Cardiac fibroblast (primary cell): ENCODE measurements at places on chromosomes 1 and 21.

GRCh38 chr1:43979528-43980254, 681 bp downstream of the B4GALT2 start:
- peak; percentile 56 for DNase-seq

GRCh38 chr1:43651902-43652301, 2.0 kb downstream of the KDM4A start:
- DNase-seq = no peak

- DNase-seq = no peak
These were observed 37.8 kb downstream of the MAB21L3 start for GRCh38 chr1:116148967-116149366.

DNA sequence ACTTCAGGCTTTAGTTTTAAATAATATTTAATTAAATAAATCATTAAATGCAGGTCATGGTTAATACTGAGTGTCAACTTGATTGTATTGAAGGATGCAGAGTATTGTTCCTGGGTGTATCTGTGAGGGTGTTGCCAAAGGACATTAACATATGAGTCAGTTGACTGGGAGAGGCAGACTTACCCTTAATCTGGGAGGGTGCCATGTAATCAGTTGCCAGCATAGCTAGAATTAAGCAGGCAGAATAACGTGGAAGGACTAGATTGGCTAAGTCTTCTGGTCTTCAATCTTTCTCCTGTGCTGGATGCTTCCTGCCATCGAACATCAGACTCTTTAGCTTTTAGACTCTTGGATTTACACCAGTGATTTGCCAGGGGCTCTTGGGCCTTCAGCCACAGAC, 85.3 kb downstream of the MAP3K21 start:
- DNase-seq = no peak

GRCh38 chr1:181485287-181486097, 2.2 kb downstream of the CACNA1E start:
- no peak for DNase-seq

DNA sequence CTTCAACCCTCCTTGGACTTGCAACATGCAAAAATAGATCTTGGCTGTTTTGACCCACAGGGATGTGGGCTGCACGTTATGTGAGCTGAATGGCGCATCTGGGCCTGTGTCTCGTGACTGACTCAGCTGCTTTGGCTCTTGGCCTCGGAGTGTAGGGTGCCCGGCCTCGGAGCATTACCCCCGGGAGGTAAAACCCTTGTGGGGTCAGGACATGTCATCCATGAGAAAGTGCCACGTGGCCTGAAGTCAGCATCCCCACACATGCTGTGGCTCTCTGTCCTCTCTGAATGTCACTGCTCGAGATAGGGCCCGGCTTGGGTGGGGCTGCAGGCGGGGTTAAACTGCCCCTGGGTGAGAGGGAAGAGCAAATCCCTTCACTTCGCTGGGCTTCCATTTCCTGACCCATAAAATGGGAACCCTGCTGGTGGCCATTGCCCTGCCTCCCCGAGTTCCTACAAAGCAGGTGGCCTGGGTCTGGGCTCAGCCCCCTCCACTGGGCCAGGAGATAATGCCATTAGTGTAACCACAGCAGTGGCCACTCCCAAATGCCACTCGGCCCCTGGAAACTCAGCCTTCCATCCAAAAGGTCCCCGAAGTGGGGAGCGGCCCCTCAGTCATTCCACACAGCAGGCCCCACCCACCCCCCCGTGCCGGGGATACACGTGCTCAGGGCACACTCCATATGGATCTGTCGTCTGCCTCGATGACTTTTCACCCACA, 22.8 kb upstream of the TSPEAR start:
- DNase-seq = no peak

DNA sequence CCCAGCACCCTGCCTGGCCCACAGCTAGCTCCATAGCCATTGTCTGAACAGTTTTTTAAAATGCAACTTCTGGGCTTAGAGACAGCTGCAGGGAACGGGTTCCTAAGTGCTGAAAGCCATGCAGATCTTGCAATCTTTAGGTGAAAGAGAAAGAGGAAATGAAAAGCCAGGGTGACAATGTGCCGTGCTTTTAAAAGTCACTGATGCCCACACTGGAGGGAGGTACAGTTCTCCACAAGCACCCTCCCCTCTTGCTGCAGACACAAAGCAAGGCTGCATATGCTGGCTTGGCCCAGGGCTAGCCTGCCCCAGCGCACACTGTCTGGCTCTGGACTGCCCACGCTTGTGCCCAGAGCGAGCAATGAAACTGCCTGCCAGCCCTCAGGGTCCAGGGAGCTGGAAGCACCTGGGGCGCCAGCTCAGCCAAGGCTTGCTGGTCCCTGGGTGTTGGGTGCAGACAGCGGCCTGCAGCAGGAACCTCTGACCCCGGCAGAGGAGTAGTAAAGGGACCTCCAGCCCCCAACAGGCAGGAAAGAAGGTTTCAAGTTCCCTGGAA, 70.4 kb downstream of the AJAP1 start:
- DNase-seq = no peak

GRCh38 chr1:160558660-160559380, 20.5 kb downstream of the CD84 start:
- DNase-seq = no peak

DNA sequence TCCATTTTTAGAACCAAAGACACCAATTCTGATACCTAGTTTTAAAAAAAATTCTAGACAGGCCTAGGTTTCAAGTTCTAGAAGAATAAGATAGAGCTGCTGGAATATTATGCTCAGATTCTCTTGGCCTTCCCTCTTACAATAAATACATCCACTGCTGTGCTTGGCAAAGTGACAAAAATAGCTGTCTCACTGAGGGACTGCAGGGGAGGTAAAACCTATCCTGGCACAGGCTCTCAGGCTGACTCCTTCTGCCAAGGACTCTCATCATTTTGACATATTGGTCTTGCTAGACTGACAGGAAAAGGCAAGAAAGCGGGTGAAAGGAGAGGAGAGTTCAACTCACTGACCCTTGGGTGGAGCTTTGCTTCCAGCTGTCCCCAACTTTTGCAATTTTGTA, 197.0 kb upstream of the LHX8 start:
- DNase-seq = no peak

- peak; percentile 97 for DNase-seq
These were observed at the start of gene DPH2 for GRCh38 chr1:43969746-43970466. Gene DPH2, plus strand, starts transcription at chr1:43970010. Its CDS starts 166 bp downstream, at chr1:43970176.

- peak; percentile 81 for DNase-seq
These were observed 78.7 kb downstream of the DYRK1A start for GRCh38 chr21:37445228-37445627.

DNA sequence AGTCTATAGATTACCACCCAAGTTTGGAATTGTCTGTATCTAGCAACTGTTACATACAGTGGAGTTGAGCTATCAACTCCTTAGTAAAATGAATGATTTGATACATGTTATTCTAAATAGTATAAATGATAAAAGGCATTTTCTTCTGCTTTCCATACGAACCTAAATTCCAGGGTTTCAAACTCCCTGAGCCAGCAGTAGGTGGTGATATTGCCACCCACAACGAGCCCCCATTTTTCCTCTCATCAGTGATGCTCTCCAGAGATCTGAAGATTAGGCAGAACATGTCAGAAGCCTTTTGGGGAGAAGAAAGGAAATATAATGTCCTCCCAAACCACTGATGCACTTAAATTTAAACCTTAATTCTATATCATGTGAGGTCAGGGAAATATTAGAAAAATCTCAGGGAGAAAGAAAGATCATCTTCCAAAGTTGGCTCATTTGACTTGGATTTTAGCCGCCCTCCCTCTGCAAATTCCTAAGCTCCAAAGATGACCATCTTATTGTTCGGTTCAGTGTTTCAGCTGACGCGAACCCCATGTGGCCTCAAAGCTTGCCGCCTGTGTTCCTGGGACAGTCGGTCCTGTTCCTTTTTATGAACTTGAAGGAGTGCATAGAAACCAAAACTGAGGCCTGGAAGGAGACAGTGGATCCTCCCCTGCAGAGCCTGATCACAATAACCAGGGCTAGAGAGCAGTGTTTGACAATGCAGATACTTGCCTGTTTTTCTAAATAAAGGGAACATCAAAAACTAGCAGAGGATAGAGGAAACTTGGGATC, 2.3 kb downstream of the EVA1C start:
- peak; percentile 73 for DNase-seq

- DNase-seq = peak; percentile 93
These were observed 21.7 kb upstream of the IRF2BP2 start for GRCh38 chr1:234631721-234632125.

DNA sequence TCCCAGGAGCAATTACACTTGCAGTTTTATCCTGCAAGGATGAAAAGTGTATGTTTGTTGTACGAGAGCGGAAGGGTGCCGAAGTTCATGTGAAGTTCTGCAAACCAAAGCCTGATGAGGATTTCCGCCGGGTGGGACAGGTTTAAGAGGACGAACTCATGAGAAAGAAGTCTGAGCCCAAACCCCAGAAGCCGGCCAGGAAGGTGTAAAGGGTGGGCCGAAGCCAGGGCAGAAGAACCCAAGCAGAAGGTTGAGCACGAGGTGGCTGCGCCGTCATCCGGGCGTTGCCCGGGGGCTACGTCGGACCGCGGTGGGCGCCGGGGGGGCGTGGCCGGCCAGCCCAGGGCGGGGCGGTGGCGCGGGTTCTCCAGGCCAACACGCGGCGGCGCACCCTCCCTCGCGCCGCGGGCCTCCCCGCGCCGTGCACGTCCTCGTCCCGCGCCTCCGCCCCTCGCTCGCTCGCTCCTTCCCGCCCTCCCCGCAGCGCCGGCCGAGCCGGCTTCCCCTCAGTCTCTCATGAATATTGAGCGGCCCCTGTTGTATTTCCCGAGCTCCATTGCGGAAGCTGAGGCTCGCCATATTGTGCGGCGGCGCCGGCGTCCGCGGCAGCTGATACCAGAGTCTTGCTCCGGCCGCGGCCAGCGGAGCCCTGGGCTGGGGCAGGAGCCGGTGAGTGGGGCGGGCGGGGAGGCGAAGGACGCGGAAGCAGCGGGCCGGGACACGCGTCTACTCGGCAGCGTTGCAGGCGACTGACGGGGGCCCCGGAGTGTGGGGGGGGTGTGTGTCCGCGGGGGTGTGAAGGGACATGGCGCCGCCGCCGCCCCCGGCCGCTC, at the start of gene RNF2:
TSS of gene RNF2 (plus strand) at position 578 of the 833 bp plus-strand sequence. CDS start 41,996 bp downstream, outside the sequence.
- peak; percentile 84 for DNase-seq

DNA sequence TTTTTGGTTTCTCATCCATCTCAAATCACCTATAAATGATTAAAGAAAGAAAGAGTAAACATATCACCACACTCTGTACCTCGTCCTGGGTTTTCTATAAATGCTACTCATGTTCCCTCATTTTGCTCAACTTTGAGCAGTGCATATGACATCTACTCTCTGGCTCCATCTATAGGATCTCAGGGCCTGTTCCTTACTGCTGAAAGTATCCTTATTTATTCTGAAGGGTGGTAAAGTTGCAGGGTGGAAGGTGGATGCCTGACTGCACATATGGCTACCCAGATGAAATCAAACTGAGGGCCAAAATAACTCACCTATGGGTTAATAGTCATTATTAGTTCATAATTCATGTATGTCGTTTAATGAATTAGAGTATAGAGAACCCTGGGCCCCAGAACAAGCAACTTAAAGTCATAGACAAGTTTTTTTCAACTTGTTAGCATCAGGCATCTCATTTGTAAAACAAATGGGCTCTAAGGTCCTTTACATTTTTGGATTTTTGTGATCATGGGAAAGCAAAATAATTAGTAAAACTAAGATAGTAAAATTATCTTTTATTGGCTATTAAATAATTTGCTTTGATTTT, 46.5 kb downstream of the NCF2 start:
- peak; percentile 84 for DNase-seq

- no peak for DNase-seq
These were observed 119.7 kb upstream of the ZNF648 start for GRCh38 chr1:182181167-182181572.

- DNase-seq = peak; percentile 20
These were observed 7.0 kb upstream of the PSEN2 start for GRCh38 chr1:226863446-226863845.

GRCh38 chr21:44392916-44393315, 39.5 kb downstream of the TRPM2 start:
- no peak for DNase-seq

DNA sequence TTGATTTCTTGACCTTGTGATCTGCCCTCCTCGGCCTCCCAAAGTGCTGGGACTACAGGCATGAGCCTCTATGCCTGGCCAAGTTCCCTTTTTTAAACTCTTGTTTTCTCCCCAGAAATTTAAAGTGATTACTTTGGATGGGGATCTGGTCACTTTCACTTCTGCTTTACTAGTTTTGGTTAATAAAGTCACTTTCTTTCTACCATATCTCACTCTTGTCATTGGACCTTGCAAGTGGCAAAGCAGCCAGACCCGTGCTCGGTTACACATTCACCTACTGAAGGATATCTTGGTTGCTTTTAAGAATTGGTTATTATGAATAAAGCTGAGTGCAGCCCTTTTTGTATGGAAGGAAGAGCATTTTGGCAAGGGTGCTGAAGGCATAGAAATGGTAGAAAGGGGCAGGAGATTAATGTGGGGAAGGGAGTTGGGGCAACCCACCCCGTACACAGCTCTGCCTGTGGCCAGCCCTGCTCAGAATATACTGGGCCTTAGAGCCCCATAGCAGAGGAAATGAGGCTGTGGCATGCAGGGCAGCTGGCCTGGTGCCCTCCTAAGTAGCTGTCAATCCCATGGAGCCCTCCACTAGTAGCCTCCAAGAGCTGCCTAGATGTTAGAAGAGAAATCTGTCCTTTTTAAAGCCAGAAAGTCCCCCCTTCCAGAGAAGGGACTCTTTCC, 40.7 kb downstream of the CD2 start:
- no peak for DNase-seq

GRCh38 chr1:21667348-21668231, 1.6 kb downstream of the RAP1GAP start:
- no peak for DNase-seq

- peak; percentile 76 for DNase-seq
These were observed 108.7 kb downstream of the TSEN15 start for GRCh38 chr1:184160236-184160635.

GRCh38 chr1:22234476-22235030, 91.7 kb upstream of the WNT4 start:
- DNase-seq = no peak

- no peak for DNase-seq
These were observed 13.0 kb downstream of the TRAF5 start for GRCh38 chr1:211339631-211340041.

- DNase-seq = no peak
These were observed 381 bp upstream of the KLHL20 start for GRCh38 chr1:173714441-173714758.

GRCh38 chr1:100051401-100051800, 81.3 kb downstream of the SASS6 start:
- no peak for DNase-seq

GRCh38 chr1:114510274-114511031, 550 bp downstream of the TRIM33 start:
- peak; percentile 21 for DNase-seq

- no peak for DNase-seq
These were observed 220.5 kb upstream of the MAP1LC3C start for GRCh38 chr1:242219298-242219901.

GRCh38 chr1:226658546-226659125, 80.4 kb downstream of the ITPKB start:
- DNase-seq = no peak
